ENCODE measurements at places on chromosomes 4 and X.

- no peak for DNase-seq
- peaks cover 17% of the 10 kb centered on the region for H3K4me1 ChIP-seq
- H3K36me3 ChIP-seq: no peaks in the 10 kb centered on the region
- H3K4me3 ChIP-seq: peak overlapping the region; percentile 95
Observed at GRCh38 chr4:184344435-184344834, 126.8 kb upstream of the ENPP6 start.

DNA sequence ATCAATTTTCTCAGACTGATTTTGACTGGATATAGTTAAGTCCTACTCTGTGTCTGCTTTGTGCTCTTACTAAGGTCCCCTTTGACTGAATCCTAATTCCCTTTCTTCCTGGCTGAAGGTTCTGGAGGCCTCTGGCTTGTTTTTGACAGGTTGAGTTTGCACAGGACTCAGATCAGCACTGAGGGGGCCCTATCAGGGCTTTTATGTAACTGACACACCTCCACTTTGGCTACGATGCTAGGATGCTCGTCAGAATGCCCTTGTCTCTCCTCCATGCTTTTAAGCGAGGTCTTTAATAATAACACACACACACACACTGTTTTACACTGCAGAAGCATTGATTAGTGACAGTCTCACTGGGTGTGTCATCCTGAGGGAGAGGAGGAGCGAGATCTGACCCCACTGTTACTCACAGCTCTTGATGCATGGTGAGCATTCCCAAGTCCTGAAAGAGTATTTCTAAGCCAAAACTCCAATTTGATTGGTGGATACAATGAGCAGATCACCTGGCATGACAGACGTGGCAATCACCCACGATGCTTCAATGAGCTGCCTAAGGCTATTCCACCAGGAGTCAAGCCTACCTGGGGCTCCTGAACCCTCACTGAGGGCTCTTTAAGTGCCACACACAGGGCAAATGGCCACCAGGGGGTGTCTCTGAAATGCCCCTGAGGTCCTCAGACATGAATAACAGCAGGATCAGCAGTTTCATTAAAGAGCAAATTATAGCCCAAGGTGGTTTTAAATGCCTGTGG, 130.4 kb upstream of the CPEB2 start:
- H3K27ac ChIP-seq: no peak overlapping the region
- peaks cover 37% of the 10 kb centered on the region for H3K27me3 ChIP-seq
- no peaks in the 10 kb centered on the region for H3K36me3 ChIP-seq
- DNase-seq: no peak
- no peak overlapping the region for H3K4me3 ChIP-seq
- no peaks in the 10 kb centered on the region for H3K4me1 ChIP-seq

GRCh38 chr4:26074712-26075430, 160.9 kb downstream of the SMIM20 start:
- H3K4me3 ChIP-seq: no peak overlapping the region
- H3K27me3 ChIP-seq: no peaks in the 10 kb centered on the region
- no peak for DNase-seq
- no peaks in the 10 kb centered on the region for H3K4me1 ChIP-seq

- no peak overlapping the region for H3K27ac ChIP-seq
- no peaks in the 10 kb centered on the region for H3K36me3 ChIP-seq
- H3K4me1 ChIP-seq: peaks cover 1% of the 10 kb centered on the region
- no peak for DNase-seq
- no peak overlapping the region for H3K4me3 ChIP-seq
Observed at GRCh38 chrX:39676434-39676833, 421.3 kb downstream of the BCOR start.

DNA sequence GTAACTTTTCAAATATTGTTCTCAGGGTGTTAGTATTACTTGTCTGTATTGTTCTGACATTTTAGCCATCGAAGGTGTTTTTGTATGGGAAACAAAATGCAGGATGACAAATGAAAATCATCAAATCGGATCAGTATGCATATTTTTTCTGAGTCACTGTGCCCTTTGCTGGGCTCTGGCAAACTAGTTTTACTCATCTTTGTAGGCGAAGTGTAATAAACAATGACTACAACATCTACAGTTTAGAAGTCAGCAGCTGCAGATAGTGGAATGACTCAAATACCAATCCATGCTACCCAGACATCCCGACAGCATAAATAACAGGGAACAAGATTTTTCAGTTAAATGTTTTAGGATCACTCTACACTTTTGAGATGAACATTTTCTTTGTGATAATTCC, 557.3 kb upstream of the TENM3 start:
- H3K4me3 ChIP-seq: peak overlapping the region; percentile 27
- no peak for DNase-seq
- peaks cover 75% of the 10 kb centered on the region for H3K4me1 ChIP-seq
- H3K27me3 ChIP-seq: no peaks in the 10 kb centered on the region

- H3K27ac ChIP-seq: no peak overlapping the region
- no peaks in the 10 kb centered on the region for H3K27me3 ChIP-seq
- H3K4me3 ChIP-seq: peak overlapping the region; percentile 52
- no peak for DNase-seq
- no peaks in the 10 kb centered on the region for H3K36me3 ChIP-seq
Observed at GRCh38 chrX:69285401-69285877, 120.2 kb upstream of the PJA1 start.

DNA sequence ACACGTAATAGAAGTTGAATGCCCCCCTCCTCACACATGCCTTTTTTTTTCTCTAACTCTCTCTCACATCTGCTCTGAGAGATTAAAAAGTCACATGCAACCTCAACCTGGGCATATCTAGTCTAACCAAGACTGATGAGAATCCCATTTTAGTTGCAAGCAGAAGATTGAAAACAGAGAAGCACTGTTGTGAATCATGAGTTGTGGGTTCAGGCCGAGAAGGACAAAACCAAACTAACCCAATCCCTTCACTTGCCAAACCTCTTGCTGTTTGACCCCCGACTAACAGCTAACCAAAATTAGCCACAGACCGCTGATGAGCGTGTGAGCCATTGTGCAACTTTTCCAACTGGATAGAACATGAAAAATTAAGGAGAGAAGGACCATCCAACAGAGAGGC, 31.8 kb downstream of the CXCL1 start:
- no peak overlapping the region for H3K27ac ChIP-seq
- H3K4me3 ChIP-seq: no peak overlapping the region
- no peak for DNase-seq
- H3K27me3 ChIP-seq: no peaks in the 10 kb centered on the region
- peaks cover 43% of the 10 kb centered on the region for H3K4me1 ChIP-seq
- H3K36me3 ChIP-seq: peaks cover 5% of the 10 kb centered on the region

- DNase-seq: no peak
- no peaks in the 10 kb centered on the region for H3K4me1 ChIP-seq
- H3K36me3 ChIP-seq: no peaks in the 10 kb centered on the region
- no peaks in the 10 kb centered on the region for H3K27me3 ChIP-seq
Observed at GRCh38 chr4:119841361-119841760, 212.8 kb upstream of the PDE5A start.

DNA sequence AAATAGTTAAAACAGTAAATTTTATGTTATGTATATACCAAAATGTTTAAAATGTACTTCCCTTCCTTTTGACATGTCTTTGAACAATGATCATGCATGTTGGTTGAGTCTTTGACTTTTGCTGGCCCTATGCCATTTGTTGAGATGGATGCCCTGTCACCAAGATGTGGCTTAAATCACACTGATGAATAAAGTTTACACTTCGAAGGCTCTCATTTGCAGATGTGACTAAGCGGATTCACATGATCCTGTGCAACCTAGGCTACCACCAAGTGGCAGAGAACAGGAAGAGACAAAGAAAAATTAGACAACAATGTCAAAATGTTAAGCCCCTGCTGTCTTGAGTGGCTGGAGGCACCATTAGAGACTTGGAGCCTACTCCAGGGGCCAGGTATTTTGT, 139.9 kb downstream of the RAB28 start:
- no peak overlapping the region for H3K27ac ChIP-seq
- H3K27me3 ChIP-seq: no peaks in the 10 kb centered on the region
- no peak for DNase-seq
- H3K4me3 ChIP-seq: no peak overlapping the region
- H3K4me1 ChIP-seq: no peaks in the 10 kb centered on the region

DNA sequence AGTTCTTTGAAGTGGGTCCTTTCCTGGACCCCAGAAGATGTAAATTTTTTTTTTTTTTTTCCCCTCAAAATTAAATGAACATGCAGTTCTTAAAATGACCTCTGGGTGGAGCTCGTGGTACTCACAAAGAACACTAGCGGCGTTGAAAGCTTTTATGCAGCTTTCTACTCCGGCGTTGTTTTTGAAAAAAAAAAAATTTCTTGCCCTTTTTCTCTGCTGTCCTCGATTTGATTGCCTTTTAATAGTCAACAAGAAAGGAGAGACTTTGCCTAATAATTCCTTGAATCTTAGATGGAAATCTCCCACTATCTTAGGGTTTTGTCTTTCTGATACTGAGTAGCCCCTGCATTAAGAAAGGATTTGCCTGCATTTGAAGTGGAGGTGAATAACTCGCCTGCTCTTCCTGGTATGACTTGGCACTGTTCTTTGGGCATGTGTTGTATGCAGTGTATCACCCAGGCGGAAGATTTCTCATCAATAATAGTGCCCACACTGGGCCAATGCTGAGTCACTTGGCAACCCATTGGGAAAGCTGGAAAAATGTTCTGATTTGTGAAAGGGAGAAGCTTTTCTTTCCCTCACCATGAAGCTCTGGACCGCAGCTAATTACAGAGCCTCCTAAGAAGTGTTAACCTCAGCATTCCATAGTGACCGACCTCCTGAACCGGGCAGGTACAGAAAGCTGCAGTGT, 104.0 kb downstream of the PHEX start:
- DNase-seq: no peak
- peaks cover 37% of the 10 kb centered on the region for H3K4me1 ChIP-seq
- H3K27me3 ChIP-seq: no peaks in the 10 kb centered on the region
- no peaks in the 10 kb centered on the region for H3K36me3 ChIP-seq

- no peak overlapping the region for H3K4me3 ChIP-seq
- H3K4me1 ChIP-seq: no peaks in the 10 kb centered on the region
- H3K27me3 ChIP-seq: no peaks in the 10 kb centered on the region
Observed at GRCh38 chr4:81789158-81789557, 317.5 kb upstream of the RASGEF1B start.

- DNase-seq: no peak
- no peak overlapping the region for H3K4me3 ChIP-seq
- H3K4me1 ChIP-seq: no peaks in the 10 kb centered on the region
Observed at GRCh38 chr4:154998284-154998683, 210.2 kb upstream of the NPY2R start.

DNA sequence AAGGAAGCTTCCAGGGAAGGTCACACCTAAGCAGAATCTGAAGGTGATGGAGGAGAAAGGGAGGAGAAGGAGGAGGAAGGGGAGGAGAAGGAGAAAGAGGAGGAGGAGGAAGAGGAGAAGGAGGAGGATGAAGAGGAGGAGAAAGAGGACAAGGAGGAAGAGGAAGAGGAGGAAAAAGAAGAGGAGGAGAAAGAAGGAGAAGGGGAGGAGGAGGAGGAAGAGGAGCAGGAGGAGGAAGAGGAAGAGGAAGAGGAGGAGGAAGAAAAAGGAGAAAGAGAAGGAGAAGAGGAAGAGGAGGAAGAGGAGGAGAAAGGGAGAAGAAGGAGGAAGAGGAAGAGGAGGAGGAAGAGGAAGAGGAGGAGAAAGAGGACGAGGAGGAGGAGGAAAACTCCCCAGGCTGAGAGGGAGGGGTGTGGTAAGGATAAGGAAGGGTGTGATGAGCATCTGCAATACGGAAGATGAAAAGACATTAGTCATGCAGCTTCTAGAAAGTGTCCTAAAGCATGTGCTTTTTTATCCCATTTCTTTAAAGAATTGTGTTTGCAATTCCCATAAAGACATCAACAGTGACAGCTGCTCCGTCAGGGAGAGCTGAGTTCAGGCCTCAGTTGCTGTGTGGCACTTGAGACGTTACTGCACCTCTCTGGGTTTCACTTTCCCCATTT, 41.1 kb downstream of the CRMP1 start:
- no peaks in the 10 kb centered on the region for H3K27me3 ChIP-seq
- no peaks in the 10 kb centered on the region for H3K4me1 ChIP-seq
- H3K36me3 ChIP-seq: peaks cover 11% of the 10 kb centered on the region
- no peak for DNase-seq

- no peaks in the 10 kb centered on the region for H3K4me1 ChIP-seq
- DNase-seq: no peak
- peaks cover 2% of the 10 kb centered on the region for H3K36me3 ChIP-seq
- no peak overlapping the region for H3K27ac ChIP-seq
- no peaks in the 10 kb centered on the region for H3K27me3 ChIP-seq
- no peak overlapping the region for H3K4me3 ChIP-seq
Observed at GRCh38 chr4:66130042-66130441, 459.8 kb upstream of the EPHA5 start.

DNA sequence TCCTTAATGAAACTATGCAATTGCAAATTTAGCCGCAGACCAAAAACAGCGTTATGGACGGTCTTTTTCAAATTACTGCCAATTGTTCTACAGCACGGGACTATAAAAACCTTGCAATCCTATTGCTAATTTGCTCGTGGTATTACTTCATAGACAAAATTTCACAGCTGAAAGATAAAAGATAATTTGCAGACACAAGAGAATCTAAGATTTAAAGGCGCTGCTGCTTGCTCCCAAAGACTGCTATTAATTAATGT, 1.4 kb upstream of the CAMK2D start:
- no peaks in the 10 kb centered on the region for H3K27me3 ChIP-seq
- DNase-seq: no peak
- H3K27ac ChIP-seq: peak overlapping the region; percentile 99
- peaks cover 20% of the 10 kb centered on the region for H3K4me1 ChIP-seq
- H3K4me3 ChIP-seq: peak overlapping the region; percentile 95

GRCh38 chr4:80311130-80311529, 24.4 kb upstream of the CFAP299 start:
- H3K36me3 ChIP-seq: no peaks in the 10 kb centered on the region
- no peak overlapping the region for H3K4me3 ChIP-seq
- peaks cover 17% of the 10 kb centered on the region for H3K4me1 ChIP-seq
- DNase-seq: no peak
- H3K27ac ChIP-seq: no peak overlapping the region

DNA sequence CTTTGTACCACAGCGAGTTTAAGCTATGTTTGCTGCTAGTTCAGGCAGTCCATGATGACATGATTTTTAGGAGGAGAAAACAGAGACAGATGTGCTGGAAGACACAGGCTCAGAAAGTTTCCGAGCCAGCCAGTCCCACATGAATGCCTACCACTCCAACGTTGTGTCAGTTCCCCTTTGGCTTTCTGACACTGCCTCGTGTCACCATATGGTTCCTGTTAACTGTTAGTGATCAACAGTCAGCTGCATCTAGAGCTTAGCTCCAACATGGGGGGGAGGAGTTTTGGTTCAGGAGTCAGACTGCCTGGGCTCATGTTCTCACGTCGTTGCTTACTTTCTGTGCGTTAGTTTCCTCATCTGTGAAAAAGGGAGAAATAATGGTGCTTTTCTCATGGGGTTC, 343.7 kb downstream of the MID1IP1 start:
- H3K4me1 ChIP-seq: peaks cover 1% of the 10 kb centered on the region
- DNase-seq: no peak
- H3K36me3 ChIP-seq: no peaks in the 10 kb centered on the region
- H3K27ac ChIP-seq: no peak overlapping the region
- H3K27me3 ChIP-seq: peaks cover 2% of the 10 kb centered on the region
- no peak overlapping the region for H3K4me3 ChIP-seq

DNA sequence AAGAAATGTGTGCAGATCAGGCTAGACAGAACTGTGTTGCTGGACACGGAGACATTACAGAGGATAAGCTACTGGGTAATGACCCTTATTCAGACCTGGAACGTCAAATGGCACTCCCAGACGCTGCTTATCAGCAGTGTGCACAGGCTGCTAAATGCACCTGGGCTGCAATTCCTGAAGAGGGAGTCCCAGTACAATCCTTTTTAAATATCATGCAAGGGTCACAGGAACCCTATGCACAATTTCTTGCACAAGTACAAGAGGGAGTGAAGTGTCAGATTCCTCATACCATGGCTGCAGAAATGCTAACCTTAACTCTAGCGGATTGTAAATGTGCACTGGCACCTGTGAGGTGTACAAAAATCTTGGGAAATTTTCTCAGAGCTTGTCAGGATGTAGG, 16.9 kb downstream of the SPIN2B start:
- no peaks in the 10 kb centered on the region for H3K27me3 ChIP-seq
